ENCODE measurements at places on chromosomes 6 and 20. TPM values are rescaled to one million over a fixed set of nuclear protein-coding genes. Genes with fewer than 3 reads are reported as not detected.
A peak's percentile ranks its signal among the peaks of the same experiment; 100 is the strongest.

Gene FRK
- polyA plus RNA-seq = 2.2 TPM

Gene FAXC
- polyA plus RNA-seq = 5.1 TPM

Gene LY6G6F
- not detected for polyA plus RNA-seq

Gene TNXB
- 1.7 TPM for polyA plus RNA-seq

Gene DAAM2
- not detected for polyA plus RNA-seq

Gene F13A1
- not detected for polyA plus RNA-seq

Gene ZBTB12
- 10.1 TPM for polyA plus RNA-seq

Gene SEMG2
- not detected for polyA plus RNA-seq

Gene EDN1
- polyA plus RNA-seq = 33.5 TPM

Gene CTCFL
- polyA plus RNA-seq = 0.03 TPM

Gene ENTPD6
- polyA plus RNA-seq = 86.9 TPM

Gene SIRPB2
- polyA plus RNA-seq = not detected

Gene ELOVL2
- 10.6 TPM for polyA plus RNA-seq

Gene MEI4
- polyA plus RNA-seq = not detected

Gene PPDPF
- 224 TPM for polyA plus RNA-seq

- DNase-seq = peak; percentile 0
Measured at GRCh38 chr6:123415844-123416468, 220.8 kb downstream of the TRDN start.

- no peak for DNase-seq
Measured at GRCh38 chr6:152734630-152735029, 16.0 kb upstream of the VIP start.

- DNase-seq = no peak
Measured at GRCh38 chr20:40815156-40816038, 126.4 kb upstream of the MAFB start.

DNA sequence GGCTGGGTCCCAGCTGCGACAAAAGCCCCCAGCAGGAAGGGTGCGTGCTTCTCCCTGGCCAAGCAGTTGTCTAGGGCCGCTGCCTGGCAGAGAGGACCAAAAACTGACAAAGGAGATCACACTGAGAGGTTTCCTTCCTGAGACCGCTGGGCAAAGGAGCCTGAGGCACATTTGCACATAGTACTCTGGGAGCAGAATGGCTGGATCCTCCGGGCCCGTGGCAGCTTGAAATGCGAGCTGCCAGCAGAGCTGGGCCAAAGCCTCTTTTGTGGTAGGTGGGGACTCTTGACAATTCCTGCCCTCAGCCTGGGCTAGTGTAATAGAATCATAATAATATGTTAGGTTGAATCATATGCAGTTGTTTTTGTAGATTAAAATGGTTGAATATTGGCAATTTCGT is 33.1 kb upstream of the RNF8 start:
- no peak for DNase-seq

DNA sequence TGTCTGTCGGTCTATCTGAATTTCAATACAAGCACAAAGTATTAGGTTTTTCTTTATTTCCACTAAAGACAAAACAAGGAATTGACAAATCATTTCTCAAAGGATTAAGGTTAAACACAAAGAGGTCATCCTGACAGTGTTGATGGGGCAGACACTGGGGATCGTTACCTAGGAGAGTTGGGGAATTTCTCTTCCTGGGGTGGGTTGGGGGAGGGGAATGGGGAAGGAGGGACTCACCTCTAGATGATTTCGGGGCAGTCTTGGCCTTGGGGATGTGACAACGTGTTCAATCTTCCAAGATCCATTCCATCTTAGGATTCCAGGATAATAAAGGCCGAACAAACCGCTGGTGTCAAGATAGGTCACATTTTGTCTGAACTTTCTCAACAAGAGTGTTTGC is 35.4 kb upstream of the FOXA2 start:
- no peak for DNase-seq

- peak; percentile 53 for DNase-seq
Measured at GRCh38 chr6:134111062-134111677, 58.7 kb upstream of the SLC2A12 start.

- DNase-seq = no peak
Measured at GRCh38 chr6:53241938-53242337, 93.3 kb upstream of the GCM1 start.

DNA sequence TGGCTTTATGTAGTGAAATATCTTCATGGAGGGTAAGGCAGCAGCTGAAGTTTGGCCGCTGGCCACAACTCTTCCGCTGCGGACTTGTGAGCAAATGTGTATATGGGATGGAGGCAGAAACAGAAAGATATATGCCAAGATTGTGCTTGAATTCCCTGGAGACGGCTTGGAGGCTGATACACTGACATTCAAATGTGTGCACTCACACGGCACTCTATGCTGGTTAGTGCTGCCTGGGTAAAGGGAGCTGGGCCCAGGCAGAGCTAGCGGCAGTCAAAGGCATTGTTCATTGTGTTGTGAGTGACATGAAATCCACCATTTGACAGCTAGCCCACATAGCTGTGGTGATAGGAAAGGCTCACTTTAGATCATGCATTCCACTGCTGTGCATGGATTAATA is 202.7 kb downstream of the CLIC5 start:
- DNase-seq = no peak

- peak; percentile 56 for DNase-seq
Measured at GRCh38 chr6:116034327-116034726, 26.4 kb downstream of the FRK start.

DNA sequence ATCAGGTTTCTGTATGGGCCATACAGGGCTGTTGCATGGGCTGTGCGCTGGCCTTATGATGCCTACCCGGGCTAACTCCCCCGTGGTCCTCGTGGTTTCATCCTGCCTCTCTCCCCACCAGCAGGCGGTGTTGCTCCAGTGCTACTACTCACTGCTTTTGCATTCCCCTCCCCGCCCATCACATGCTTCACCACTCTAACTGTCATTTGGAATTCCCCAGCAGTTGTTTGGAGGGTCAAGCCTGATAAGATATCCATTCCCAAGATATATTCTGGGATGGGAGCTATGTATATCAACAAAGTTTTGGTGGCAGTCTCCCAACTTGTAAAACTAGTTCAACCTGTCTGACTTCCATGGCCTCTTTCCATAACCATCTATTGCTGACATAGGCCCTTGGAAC is 233.2 kb upstream of the SOX4 start:
- DNase-seq = no peak

- no peak for DNase-seq
Measured at GRCh38 chr6:166800137-166800536, 156.2 kb downstream of the RNASET2 start.

GRCh38 chr6:169558378-169558773 is 143.5 kb downstream of the WDR27 start:
- no peak for DNase-seq

DNA sequence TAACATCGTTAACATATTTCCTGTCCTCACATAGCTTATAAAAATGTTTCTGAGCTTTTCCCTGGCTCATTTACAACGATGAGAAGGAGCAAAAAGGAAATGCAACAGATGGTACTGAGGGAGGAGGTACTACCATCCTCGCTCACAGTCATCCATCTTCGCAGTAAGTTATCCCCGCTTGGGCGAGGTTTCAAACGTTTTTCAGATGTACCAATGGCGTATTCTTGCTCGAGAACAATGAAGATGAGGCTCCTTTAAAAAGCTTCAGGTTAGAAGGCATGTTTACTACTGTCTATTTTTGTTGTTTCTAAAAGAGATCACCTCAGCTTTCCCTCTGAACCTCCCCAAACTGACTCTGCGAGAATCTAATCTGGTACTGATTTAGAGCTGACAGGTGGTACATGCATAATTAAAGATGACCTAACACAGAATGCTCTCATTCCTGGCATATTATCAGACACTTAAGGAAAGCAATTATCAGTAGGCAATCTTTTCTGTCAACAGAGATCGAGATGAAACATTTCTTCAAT is 178.7 kb downstream of the GJA10 start:
- DNase-seq = no peak

DNA sequence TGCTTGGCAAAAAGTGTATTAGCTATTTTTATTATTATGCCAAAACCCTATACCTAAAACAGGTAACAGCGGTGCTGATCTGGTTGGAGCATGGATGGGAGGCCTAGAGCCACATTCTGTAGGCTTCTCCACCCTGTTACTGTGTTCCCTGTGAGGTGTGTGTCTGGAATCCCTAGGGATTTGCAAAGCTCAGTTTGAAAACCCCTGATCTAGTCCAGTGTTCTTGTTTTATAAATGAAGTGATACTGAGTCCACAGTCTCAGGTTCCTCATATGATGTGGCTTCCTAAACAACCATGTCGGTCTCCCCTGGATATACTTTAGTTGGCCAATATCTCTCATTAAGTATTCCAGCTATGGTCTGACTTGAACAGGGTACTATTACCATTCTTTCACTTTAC is 16.3 kb downstream of the ACSS2 start:
- DNase-seq = no peak

DNA sequence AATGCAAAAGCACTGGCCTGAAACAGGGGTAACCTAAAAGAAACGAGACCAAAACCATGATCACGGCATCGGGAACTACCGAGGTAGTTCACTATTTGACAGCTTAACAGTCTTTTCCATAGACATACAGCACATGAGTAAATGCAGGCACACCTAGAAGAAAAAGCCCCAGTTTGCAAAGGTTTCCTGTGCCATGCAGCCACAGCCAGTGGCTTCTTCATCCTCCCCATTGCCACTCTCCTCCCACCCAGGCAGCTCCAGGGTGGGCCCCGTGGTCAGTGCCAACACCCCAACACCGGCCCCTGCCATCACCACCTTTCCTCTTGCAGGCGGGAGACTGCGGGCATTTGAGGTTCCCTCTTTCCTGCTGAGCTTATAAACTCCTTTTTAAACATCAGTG is 115.4 kb downstream of the SLC23A2 start:
- DNase-seq = no peak

DNA sequence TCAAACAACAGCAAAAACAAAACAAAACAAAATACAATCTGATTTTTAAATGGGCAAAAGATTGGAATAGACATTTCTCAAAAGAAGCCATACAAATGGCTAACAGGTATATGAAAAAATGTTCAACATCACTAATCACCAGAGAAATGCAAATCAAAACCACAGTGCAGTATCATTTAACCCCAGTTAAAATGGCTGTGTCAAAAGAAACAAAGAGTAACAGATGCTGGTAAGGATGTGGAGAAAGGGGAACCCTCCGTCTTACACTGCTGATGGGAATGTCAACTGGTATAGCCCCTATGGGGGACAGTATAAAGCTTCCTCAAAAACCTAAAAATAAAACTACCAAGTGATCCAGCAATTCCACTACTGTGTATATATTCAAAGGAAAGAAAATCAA is 10.9 kb upstream of the NELFCD start:
- no peak for DNase-seq

DNA sequence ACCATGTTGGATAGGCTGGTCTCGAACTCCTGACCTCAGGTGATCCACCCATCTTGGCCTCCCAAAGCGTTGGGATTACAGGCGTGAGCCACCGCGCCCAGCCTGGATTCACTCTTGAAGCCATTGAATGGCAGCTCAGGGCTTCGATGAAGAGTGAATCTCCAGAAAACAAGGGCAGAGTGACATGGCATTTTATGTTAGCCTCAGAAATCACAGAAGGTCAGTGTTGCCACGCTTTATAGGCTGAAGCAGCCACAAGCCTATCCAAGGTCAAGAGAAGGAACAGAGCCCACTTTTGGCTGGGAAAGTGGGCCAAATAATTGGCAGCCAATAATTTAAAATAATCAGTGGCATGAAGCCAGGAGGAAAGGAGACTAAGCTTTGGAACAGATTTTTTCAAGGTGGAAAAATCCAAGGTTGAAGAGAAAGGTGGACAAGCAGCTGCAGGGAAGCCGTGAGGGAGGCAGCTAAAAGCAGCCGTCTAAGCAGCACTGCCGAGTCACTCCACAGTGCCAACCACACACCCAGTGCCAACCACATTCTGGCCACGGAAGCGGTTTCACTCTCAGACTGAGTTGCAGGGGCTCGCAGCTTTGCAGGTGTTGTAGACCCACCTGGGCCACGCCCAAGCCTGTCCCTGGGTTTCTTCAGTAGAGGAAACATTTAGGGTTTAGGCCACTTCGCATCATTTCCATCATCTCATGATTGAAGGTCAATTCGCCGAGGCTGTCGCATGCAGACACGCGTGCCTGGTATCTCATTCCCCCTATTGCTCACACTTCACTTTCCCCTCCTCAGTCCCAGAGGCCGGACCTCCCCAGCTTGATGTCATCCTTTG is 17.4 kb upstream of the AVP start:
- no peak for DNase-seq

DNA sequence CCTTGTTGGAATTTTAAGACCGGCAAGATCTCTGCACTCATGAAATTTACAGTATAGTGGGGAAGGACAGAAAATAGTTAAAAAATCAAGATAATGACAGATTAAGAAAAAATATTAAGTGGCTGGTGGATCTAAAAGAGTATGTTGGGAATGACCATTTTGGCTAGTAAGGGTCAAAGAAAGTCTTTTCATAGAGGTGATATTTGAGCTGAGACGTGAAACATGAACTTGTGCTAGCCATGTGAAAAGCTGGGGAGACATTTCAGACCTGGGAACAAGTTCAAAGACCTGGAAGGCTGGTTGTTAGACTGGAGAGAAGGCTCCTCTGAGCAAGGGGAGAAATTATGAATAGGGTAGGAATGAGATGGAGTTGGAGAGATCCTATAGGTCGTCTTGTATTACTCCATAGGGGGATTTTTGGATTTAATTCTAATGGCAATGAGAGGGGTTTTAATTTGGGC is 4.7 kb downstream of the BICRAL start:
- no peak for DNase-seq

- DNase-seq = no peak
Measured at GRCh38 chr20:49913399-49914047, 1.8 kb downstream of the SPATA2 start.

All from A549 (cell line).